ENCODE measurements at places on chromosomes 16 and 17.

DNA sequence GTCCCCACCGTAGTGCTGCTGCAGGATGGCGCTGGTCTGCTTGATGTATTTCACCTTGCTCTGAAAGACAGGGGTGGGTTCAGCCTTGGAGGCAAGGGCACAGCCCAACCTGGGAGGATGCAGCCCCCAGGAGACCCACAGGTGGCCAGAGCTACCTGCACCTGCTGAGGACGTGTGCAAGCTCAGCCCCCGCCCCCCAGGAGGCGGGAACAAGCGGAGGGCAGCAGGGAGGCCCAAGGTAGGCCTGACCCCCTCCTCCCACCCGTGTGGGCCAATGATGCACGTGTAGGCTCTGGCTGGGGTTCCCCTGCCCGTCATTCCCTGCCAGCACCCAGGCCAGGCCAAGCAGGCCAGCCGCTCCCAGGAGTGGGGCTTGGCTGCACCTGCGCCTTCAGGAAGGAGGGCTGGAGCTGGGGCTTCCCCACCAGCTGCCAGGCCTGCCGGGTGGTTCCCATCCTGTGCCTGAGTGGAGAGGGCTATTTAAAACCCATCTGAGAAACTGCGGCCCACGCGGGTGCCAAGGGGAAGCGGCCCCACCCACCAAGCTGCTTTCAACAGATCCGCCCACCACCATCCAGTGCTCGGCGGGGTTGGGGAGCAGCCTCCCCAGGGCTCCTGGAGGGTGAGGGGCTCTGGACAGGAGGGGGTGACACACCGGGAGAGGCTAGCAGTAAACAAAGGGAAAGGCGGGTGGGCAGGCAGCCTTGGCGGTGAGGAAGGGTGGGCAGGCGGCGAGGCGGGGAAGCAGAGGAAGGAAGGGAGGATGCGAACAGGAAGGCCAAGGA lies 3.8 kb downstream of the NTHL1 start:
- no peak for DNase-seq

DNA sequence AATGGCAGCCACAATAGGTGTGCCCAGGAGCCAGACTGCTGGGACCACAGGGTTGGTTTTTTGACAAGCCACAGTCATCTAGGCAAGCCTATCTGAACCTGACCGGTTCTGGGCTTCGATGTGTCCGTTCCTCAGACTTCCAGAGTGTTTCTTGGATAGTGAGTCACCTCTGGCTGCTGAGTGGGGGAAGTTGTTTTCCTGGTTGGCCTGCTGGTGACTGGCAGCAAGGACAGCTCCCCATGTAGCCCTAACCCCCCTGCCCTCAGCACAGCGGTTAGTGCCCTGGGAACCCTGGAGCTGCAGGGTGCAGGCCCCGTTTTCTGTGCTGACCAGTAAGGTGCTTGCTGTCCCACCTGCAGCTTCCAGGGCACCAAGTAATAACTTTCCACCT lies 65.5 kb downstream of the PLD6 start:
- DNase-seq = no peak

GRCh38 chr17:32123782-32124181 lies 18.5 kb upstream of the RHOT1 start:
- no peak for DNase-seq

DNA sequence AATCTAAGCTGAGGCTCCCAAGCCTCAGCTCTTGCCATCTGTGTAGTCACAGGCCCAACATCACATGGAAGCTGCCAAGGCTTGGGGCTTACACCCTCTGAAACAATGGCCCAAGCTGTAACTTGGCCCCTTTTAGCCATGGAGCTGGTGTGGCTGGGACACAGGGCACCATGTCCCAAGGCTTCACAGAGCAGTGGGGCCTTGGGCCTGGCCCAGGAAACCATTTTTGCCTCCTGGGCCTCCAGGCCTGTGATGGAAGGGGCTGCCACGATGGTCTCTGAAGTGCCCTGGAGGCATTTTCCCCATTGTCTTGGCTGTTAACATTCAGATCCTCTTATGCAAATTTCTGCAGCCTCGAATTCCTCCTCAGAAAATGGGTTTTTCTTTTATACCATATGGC lies 952.3 kb upstream of the GOT2 start:
- no peak for DNase-seq

DNA sequence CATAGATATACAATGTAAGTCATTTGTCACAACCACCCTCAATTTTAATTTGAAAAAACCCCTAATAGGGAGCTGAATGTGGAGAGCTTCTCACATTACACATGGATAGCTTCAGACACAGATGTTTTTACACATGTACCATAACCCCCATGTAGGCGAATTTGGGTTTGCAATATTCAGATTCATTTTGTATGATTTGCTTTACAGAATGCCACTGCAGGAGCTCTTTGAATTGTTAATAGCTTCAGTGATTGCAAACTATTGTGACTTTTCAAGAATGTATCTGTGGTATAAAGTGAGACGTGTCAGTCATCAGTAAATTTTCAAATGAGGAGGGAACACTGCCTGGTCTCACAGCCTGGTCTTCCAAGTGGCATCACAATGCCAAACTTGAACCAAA lies 112.6 kb upstream of the CACNG5 start:
- DNase-seq = no peak

DNA sequence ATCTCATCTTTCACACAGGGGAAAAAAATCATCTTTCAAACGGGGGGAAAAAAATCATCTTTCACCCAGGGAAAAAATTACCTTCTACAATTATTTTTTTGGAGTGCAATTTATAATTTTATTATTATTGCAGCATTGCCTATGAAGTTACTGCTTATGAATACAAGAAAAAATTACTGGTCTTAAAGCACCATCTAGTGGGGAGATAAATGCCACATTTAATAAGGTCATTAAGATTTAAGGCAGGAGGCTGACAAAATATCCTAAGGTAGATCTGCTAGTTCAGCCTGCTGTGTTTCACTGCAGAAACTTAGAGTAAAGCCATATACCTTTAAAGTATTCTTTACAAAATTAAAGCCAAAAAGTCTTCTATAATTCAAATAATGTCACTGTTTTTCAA lies 13.7 kb downstream of the SHCBP1 start:
- peak; percentile 82 for DNase-seq

- peak; percentile 85 for DNase-seq
These were observed 4.4 kb upstream of the DHX40 start for GRCh38 chr17:59561042-59561441.

GRCh38 chr16:87555647-87556046 lies 46.7 kb upstream of the JPH3 start:
- no peak for DNase-seq

- DNase-seq = peak; percentile 85
These were observed 15.7 kb upstream of the CPPED1 start for GRCh38 chr16:12819126-12820117.

DNA sequence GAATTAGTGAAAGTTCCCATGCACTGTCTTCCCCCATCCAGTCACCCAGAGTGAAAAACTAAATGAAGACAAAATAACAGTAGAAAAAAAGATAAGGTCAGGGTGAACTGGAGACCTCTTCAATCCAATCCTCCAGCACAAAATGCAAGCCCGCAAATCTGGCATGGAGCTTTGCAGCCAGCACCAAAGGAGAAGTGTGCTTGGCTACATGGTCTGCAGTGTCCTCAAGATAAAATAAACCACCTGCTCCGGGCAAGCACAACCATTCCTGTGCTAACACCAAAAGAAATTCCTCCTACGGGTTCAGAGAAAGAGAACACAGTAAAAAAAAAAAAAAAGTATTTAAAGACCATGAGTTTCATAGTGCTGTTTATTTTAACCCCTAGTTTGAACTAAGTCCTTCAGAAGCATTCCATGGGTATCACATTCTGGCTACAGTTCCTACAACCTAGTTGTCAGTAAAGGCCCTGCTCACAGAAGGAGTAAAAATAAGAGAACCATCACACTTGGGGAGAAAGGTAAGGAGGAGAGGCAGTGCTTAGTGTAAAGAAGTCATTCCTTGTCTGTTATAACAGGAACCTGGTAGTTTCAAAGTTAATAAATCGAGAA lies 109.1 kb downstream of the GAS7 start:
- DNase-seq = no peak

GRCh38 chr16:56260378-56261160 lies 69.3 kb downstream of the GNAO1 start:
- DNase-seq = no peak
